ENCODE measurements at places on chromosomes 11 and 22.

- no peak for DNase-seq
Measured at GRCh38 chr22:48926643-48927042, 901.0 kb downstream of the BRD1 start.

GRCh38 chr11:72807021-72807693, 7.1 kb upstream of the ATG16L2 start:
- no peak for DNase-seq

- DNase-seq: no peak
Measured at GRCh38 chr11:76293189-76293631, 86.9 kb upstream of the WNT11 start.

DNA sequence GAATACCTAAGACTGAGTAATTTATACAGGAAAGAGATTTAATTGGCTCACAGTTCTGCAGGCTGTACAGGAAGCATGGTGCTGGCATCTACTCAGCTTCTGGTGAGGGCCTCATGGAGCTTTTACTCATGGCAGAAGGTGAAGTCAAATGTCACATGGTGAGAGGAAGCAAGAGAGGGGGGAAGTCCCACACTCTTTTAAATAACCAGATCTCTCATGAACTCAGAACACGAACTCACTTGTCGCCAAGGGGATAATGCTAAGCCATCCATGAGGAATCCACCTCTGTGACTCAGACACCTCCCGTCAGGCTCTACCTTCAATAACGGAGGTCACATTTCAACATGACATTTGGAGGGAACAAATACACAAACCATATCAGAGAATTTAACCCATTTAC, 42.2 kb downstream of the BIRC2 start:
- no peak for DNase-seq

DNA sequence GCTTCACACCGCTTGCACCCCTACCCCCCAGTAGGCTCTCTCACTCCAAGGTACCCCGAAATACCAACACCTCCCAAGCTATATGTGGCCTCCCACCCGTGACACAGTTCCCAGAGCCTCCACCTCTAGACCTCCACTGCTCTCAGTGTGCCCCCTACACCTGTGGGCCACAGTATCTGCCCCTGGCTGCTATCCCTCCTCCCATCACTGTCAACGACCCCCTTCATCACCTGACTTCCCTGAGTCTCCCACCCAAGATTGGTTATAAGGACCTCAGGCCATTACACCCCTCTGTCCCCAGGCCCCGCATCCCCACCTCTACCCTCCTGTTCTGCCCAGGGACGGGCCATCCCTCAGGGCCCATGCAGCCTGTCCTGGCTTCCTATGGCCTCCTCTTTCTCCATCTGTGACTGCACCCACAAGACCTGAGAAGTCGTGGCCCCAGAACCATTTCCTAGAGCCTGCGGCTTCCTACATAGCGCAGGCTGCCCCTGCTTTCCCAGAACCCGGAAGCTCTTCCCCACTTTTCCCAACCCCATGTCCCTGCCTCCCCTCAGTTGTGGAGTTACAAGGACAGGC, 734 bp downstream of the ACR start:
- no peak for DNase-seq

DNA sequence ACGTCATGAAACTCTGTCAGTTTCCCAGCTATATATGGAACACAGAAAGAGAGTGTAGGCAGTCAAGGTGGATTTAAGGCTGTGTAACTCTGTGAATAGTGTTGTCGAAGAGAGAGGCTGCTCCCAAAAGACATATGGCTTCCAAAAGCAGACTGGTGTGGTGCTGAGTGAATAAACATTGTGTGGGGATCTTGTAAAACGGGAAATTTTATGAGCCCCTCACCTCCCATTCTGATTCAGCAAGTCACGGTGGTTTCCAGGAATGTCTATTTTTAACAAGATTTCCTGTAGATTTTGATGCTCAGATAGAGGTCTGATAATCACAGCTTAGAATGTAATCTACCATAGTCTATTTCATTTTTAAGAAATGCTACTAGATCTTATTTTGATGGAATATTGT, 67.9 kb downstream of the SESN3 start:
- no peak for DNase-seq

DNA sequence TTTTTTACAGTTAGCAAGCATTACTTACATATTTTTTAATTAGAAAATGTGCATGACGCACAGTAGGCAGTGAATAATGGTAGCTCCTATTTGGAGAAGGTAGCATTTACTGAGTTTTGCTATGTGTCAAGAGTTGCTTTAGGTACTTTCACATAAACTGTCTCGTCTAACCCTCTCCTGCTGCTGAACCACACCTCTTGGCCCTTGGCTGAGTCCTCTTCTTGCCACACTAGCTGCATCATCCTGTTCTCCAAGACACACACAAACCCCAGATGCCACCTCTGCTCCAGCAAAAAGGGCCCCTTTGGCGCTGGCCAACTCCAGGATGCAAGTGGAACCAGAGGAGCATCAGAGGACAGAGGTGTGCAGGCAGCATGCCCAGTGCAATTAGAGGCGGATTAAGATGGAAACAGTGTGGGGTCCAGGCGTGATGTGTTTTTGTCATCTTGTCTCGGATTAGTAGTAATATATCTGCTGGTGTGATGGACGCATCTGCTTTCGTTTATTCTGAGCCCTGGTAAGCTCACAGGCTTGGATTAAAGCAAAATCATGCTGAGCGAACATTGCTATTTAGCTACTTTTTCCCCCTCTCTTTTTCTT, 367.0 kb upstream of the CADM1 start:
- DNase-seq: no peak

- DNase-seq: no peak
Measured at GRCh38 chr11:69089258-69089657, 40.5 kb downstream of the TPCN2 start.

GRCh38 chr22:36258701-36259614, 6.0 kb downstream of the APOL1 start:
- DNase-seq: no peak

DNA sequence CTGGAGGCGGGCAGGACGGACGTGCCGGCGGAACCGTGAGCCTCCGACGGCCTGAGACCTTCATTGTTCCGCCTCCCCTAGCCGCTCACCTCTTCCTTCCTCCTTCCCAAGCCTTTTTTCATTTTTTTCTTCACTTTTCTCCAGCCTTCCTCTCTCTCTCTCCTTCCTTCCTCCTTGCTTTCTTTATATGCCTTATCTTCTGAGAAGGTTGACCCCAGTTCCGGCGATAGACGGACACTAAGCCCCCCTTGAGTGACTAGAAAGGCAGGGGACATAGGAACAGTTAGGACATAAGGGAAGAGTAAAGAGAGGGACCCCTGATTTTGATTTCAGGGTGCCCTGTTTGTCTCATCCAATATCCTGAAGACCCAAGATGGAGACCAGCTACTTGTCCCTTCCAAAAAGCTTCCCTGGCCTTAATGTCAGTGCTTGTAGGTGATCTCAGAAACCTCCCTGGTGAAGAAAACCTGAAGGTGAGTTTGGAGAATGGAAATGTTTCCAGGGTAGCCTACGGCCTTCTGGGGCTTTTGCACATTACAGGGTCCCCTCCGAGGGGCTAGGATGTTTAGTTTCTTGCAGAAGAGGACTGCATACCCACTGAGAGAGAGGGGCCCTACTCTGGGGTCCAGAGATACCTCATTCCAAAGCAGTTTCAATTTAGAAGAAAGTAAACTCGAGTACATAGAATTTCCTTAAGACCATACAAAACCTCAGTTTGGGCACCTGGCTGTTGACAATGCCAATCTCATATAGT, 3.5 kb downstream of the ADM start:
- DNase-seq: no peak

DNA sequence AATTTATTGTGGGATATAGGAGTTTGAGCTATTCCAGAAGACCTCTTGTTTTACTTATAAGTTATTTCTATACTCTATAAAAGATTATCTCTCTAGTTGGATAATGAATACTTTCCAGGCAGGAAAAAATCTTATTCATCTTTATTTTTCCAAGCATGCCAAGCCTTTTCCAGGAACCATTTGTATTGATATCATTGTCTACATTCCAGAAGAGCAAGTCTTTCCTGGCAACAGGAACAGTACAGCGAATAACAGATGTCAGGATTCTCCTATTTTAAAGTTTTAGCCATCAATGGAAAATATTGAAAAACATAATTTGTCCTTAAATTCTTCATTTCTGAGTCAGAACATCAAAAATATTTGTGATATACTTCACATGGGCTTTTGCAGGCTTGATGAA, 5.2 kb upstream of the NXPE1 start:
- DNase-seq: no peak

DNA sequence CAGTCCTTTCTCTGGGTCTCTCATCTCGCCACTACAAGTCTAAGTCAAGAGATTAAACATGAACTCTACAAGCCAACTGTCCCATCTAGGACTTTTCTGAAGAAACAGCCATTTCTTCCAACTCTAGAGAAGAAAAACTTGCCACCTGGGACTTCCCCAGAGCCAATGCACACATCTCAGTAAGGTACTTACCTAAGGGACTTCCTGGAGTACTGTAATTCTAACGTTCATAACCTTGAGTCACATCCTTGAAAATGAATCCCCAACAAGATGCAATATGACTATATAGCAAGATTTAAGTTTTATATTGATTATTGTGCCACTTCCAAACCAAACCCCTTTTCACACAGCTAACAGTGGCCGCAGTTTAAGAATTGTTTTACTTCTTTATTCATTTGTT, 11.9 kb upstream of the ISX start:
- DNase-seq: no peak

- no peak for DNase-seq
Measured at GRCh38 chr22:19129871-19130270, 1.2 kb upstream of the TSSK2 start.

GRCh38 chr11:60847281-60847680, 5.4 kb downstream of the CCDC86 start:
- DNase-seq: no peak

GRCh38 chr11:80065086-80065485, 624.3 kb upstream of the TENM4 start:
- no peak for DNase-seq

DNA sequence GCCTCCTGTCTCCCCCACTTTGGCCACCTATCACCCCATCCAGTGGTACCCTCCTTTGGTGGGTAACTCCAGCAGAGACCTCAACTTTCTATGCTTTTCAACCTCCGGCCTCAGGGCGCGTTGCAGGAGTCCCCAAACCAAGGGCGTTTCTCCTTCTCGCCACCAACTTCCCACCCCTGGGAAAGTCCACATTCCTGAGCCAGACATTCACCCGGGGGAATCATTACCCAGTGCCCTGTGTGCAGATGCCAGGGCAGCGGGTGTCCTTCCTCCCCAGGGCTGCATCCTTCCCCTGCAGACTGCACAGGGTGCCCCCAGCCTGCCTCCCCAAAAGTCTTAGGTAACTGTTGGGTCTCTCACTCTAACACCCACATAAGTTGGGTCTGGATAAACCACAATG, 26.4 kb downstream of the MYEOV start:
- no peak for DNase-seq

GRCh38 chr11:126284829-126285228, 1.9 kb downstream of the TIRAP start:
- DNase-seq: peak; percentile 88

GRCh38 chr22:31105282-31105929, 2.0 kb downstream of the SELENOM start:
- DNase-seq: no peak

- no peak for DNase-seq
Measured at GRCh38 chr11:103961010-103961409, 75.4 kb upstream of the DDI1 start.
